ENCODE measurements at places on chromosomes 13 and 19.

DNA sequence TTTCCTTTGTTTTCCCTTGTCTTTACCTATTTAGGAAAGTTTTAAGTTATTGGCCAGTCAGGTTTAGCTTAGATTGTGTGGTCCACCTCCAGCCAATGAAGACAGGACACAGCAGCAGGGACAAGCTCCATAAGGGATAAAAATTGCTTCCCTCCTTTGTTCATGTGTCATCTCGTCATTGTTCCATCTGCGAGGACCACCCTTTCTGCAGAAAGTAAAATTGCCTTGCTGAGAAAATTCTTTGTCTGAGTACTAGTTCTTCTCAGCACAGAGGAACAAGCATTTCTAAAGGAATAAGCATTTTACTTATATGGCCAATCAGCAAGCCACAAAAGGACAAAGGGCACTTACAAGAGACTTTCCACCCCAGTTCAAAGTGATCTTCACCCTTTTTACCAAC is 11.4 kb downstream of the ZNF560 start:
- DNase-seq, result no peak

DNA sequence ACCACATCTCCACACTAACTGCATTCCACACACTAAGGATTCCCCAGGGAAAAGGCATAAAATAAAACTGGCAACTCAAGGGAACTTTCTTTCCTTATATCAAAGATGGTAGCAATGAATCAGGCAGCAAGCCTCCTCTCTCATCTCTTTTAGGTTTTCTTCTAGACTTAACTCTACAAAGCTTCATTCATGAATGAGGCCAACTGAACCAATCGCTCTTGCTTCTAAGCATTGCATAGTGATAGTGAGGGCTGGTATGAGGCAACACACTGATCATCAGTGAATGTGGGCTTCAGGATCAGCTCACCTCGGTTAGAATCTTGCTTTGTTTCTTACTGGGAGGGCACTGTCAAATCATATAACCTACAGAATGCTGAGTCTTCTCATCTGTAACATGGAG is 1090.7 kb upstream of the MIR17HG start:
- no peak for DNase-seq

GRCh38 chr19:1470305-1471009 is 8.6 kb downstream of the C19orf25 start:
- no peak for DNase-seq

DNA sequence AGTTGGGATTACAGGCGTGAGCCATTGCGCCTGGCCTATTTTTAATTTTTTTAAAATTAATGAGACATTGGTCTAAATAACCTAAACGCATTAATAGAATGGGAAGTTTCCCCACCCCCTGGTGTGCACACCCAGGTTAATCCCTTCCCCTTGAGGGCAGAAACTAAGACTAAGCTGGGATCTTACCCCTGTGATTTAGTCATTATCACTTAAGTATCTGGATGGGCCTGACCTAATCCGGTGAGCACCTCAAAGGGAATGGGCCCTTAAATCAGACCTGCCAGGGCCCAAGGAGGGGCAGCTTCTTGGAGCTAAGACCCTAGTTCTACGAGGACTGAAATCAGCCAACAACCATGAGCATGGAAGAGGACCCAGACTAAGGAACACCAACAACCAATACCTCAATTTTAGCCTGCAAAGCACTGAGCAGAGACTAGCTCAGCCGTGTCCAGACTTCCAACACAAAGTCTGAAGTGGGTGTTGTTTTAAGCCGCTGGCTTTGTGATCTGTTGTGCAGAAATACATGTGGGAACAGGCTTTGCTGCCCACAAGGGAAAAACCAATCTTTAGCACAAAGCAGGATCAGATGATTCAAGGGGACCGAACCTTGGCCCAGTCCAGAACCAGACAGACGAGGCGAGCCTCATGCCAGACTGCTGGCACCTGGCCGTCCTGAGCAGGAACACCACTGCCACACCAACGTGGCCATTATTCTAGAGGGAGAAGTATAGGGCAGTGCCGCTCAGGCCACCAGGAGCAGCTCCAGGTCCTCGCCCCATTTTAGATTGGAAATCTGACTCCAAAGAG is 7.1 kb downstream of the UBE2S start:
- DNase-seq, result no peak

DNA sequence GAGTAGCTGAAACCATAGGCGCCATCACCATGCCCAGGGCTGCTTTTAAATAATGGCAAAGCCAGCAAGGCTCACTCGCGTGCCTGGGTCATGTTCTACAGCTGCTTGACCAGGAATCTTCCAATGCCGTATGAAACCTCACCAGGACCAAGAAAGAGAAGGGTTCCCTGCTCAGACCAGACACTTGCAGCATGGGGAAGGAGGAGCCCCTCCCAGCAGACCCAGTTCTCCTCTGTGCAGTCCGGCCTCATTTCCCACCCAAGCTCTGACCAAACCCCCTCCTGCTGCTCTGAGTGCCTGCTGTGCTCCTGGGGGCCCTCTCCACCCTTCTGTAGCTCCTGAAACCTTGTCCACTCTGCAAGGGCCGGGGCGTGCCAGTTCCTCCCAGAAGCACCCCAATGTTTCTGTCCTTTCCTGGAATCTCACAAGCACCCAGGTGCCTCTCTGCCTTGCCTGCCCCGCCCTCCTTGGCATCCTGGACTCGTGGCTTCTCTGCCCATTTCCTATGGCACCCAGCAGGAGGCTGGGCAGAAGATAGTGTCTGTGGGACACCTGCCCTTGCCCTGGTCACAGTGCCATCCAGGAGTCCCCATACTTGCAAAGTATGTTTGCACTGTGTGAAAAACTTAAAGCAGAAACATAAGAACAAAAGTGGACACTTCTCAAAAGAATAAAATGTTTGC is 6.8 kb upstream of the SLC7A9 start:
- no peak for DNase-seq

DNA sequence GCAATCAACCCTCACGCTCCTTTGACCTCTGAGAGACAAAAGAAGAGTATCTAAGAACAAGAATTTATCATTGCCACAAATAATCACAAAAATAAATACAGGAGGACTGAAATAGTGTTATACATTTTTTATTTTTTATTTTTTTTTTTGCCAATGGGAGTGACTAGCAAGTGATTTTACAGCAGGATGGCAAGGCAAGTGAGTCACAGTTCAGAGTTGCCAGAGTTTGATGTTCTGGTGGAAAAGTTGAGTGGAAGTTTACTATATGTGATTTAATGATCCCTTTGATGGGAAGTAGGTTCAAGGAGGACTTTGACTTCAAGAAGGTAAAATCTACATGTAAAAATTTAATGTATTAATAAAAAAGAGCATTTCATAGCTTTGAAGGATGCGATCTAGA is 2691.4 kb downstream of the PCDH9 start:
- DNase-seq, result no peak

GRCh38 chr13:37369616-37370015 is 229.0 kb downstream of the POSTN start:
- DNase-seq, result no peak

DNA sequence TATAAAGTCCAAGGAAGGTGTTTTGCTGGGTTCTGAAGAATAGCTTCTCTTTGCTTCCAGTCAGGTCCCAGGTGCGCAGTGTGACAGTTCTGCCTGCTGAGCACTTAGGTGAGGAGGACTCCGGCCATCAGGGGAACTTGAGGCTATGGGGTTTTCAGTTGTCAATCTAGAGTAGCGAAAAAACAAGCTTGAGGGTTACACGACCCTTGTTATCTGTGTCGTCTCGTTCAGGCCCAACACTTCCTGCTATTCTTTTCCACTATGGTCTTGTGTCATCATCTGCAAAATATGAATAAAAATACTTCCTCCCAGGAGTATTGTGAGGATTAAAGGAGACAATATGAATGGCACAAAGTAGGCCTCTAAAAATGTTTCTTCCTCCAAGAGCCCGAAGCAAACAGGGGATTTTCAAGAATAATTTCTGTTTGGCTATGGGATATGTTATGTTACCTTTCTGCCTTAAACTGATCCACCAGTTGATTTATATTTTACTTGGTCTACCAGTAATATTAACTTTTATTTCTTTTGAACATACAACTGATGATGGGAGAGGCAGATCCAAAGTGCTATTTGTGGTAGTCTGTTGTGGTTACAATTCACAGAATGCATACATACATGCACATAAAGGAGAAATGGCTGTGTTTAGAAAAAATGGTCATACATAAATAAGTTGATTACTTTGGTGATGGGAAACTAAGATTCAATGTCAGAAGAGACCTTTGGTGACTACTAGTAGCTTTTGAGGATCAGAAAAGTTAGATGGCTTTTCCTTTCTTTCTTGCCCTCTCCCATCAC is 40.5 kb upstream of the RCBTB2 start:
- no peak for DNase-seq
